ENCODE measurements at places on chromosomes 5 and 9.

DNA sequence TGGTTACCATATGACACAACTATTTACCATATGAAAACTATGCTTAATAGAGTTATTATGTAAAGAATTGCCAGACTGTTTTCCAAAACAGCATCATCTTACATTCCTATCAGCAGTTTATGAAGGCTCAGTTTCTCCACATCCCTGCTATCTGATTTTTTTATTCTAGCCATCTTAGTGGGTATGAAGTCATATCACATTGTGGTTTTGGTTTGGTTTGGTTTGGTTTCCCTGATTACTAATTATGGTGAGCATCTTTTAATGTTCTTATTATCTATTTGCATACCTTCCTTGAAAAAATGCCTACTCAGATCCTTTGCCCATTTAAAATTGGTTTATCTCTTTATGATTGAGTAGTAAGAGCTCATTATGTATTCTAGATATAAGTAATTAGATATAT is 199.4 kb upstream of the NFIL3 start:
- no peak for DNase-seq

GRCh38 chr9:70986984-70987383 is 134.4 kb downstream of the TRPM3 start:
- no peak for DNase-seq

DNA sequence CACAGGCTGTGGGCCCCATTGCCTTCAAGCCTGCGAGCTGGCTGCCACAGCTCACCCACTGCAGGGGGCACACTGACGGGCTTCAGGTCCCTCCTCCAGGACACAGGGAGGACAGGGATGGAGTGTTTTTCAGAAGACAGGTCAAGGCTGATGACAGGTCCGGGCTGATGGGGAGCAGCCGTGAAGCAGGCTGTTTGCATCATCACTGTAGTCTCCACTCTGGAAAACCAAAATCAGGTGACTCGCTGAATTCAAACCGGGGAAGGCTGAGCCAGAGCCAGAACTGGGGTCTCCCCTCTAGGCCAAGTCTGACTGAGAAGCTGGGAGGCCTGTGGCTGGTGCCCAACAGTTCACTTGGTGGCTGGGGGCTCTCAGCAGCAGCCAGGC is 48.5 kb downstream of the OLFM1 start:
- peak; percentile 56 for DNase-seq

GRCh38 chr5:1642621-1643061 is 118.9 kb upstream of the LPCAT1 start:
- DNase-seq: no peak

DNA sequence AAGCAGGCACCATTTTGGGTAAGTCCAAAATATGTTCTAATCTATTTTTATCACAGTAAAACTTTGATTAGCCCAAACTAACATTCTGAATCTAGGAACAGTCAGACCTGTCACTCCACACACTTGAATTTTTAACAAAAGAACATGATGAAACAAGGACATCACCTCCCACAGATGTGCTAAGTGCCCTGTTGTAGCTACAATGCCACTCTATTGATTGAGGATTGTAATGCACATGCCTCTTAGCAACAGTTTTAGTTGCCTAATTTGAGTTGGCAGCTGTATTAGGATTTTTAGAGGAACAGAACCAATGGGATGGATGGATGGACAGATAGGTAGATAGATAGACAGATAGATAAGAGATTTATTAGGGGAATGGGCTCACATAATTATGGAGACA is 20.3 kb upstream of the RNF20 start:
- no peak for DNase-seq

DNA sequence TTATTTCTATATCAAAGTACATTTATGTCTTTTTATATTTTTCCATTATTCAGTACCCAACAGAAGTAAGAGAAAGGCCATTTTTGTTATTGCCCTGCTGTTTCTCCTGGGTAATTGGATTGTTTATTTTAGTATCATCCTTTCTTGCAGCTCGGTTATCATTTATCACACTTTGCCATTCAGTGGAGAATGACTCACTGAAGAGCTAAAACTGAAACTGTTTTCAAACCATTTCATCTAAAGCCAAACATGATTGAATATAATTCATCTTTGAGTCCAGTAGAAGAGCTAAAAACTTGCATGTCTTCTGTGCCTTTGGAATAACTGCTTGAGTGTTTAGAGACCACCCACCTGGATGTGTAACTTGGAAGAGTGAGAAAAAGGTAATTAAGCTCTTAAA is 139.5 kb upstream of the PRDM9 start:
- no peak for DNase-seq

DNA sequence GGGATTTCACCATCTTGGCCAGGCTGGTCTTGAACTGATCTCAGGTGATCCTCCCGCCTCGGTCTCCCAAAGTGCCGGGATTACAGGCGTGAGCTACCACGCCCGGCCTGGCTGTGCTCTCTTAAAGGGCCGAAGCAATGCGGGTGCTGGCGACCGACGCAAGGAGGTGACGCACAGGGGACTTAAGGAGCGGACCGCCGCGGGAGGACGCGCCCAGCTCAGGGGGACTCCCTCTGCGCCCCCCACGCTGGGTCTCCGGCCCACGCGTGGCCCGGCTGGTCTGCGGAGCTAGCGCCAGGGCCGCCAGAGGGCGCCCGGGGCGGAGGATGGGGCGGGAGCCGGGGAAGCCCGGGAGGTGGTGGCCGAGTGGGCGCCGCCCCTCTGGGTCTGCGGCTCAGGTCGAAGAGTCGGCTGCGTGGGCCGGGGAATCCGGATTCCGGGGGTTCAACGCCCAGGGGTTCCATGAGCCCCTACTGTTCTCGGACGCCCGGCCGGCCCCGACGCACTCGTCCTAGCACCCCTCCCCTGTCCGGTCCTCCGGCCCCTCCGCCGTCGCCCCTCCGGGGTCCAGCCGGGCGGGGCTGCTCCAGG is 502 bp upstream of the CERCAM start:
- no peak for DNase-seq

GRCh38 chr9:104094534-104095015 is 466 bp downstream of the SMC2 start:
- DNase-seq: no peak

DNA sequence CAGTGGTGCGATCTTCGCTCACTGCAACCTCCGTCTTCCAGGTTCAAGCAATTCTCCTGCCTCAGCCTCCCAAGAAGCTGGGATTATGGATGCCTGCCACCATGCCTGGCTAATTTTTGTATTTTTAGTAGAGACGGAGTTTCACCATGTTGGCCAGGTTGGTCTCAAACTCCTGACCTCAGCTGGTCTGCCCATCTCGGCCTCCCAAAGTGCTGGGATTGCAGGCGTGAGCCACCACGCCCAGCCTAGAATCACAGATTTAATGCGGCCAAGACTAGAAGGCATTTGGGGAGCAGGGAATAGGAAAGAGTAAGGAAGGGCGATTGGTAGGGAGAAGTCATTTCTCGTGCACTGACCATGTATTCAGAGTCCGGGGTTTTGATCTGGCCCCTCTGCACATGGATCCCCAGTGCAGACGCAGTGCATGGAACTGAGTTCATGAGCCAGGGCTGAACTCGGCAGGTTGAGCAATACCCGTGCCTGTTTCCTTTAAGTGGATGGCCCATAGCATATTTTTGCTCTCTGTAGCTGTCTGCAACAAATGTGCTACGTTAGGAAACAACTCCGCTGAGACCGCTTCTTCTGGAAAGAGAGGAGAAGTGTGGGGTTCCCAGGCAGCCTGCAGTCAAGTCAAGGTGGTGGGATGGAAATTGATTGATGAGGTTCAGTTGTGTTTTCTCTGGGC is 3.4 kb upstream of the HMCN2 start:
- DNase-seq: no peak

- no peak for DNase-seq
Measured at GRCh38 chr5:140221697-140222223, 46.8 kb downstream of the CYSTM1 start.

DNA sequence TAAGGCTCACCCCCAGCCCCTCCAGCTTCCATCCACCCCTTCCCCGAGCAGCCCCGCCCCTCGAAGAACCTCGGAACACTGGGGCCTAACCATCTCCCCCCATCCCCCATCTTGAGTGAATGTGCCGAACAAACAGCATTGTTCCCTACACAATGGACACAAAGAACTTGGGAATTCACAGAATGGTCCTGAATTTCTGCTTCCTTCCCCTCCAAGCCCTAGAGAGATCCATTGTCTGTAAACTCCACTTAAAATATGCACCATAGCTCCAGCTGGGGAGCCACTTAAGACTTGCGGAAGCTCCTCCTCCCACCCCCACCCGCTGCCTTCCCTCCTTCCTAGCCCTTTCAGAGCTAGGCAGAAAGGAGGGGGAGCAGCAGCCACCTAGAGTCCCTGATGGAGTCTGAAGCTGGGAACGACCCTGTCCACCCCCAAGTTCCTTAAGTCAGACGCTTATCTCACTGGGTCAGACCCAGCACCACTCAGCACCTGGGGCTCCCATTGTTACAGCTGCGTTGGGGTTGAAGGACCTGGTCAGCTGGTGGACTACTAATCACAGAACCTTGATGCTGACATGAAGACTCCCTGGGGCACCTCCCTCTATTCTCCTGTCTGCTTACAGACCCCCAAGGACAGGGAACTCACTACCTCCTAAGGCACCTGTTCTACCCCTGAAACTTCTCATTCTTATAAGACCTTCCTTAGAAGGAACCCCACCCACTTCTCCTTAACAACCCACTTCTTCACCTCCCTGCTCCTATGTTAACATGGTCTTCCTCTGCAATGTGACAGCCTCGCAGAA is 61.4 kb downstream of the PCDH1 start:
- DNase-seq: no peak

DNA sequence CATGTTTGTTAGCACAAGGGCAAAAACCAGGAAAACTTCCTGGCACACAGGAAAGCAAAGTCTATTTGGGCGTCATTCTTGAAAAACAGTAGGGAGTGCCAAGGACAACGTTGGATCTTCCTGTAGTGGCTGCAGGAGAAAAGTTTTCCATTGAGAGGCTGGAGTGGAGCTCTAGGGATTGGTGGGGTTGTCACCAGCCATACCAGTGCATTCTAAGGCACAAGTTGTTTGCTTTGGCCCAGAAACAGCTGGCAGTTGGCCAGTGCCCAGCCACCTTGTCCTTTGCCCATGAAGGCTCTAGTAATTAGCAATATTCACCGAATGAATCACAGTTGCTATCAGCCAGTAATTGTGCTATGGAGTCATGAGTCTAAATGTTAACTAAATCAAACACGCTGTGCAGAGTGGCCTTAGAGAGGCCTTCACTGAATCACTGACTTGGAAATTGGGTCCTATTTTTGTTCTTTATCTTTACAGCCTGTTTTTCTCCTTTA is 26.4 kb downstream of the TNFSF15 start:
- DNase-seq: no peak

- DNase-seq: no peak
Measured at GRCh38 chr9:131033269-131034224, 24.6 kb downstream of the LAMC3 start.

- no peak for DNase-seq
Measured at GRCh38 chr5:137409736-137410135, 89.4 kb downstream of the SPOCK1 start.

GRCh38 chr9:10562581-10563343 is 50.0 kb downstream of the PTPRD start:
- no peak for DNase-seq

GRCh38 chr5:157514974-157515373 is 55.0 kb downstream of the NIPAL4 start:
- no peak for DNase-seq

DNA sequence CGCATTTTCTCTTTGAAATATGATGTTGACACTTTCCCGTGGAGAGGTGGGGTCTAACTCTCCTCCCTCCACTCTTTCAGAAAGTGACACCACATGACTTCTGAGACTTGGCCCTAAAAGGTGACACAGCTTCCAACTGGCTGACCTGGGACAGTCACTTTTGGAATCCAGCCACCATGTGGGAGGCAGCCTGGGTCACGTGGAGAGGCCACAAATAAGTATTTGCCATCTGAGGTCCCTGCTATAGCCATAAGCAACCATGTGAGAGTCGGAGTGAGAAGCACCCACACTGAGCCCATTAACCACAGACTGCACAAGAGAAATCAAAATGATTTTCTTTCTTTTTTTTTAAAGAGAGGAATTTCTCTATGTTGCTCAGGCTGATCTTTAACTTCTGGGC is 4.1 kb upstream of the PHYKPL start:
- DNase-seq: no peak

DNA sequence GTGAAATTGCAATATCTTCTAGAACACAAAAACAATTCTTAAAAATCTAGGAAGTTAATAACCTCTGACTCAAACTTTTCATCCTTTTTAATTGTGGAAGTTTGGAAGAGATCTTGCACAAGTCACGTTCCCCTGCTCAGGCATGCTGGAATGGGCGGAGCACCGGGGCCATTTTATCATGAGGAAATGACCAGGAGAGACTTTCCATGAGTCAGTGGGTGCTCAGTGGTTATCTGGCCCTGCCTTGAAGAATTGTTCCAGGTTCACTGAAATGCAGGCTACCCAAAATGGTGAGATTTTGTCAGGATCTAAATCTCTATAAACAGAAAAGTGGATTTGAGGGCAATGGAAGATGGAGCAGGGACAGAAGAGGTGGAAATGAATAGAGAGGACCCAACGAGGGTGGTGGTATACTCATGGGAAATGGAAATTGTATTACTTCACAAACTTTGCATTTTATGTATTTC is 61.2 kb downstream of the FYB1 start:
- no peak for DNase-seq

GRCh38 chr5:74469234-74469994 is 171.1 kb downstream of the ENC1 start:
- DNase-seq: no peak

GRCh38 chr9:22452415-22453010 is 5.9 kb downstream of the DMRTA1 start:
- peak; percentile 76 for DNase-seq

Measured in NCI-H446 (cell line).